ENCODE measurements at places on chromosomes 11 and 22.

GRCh38 chr22:17949642-17950473, 74.5 kb downstream of the MICAL3 start:
- no peak for DNase-seq

DNA sequence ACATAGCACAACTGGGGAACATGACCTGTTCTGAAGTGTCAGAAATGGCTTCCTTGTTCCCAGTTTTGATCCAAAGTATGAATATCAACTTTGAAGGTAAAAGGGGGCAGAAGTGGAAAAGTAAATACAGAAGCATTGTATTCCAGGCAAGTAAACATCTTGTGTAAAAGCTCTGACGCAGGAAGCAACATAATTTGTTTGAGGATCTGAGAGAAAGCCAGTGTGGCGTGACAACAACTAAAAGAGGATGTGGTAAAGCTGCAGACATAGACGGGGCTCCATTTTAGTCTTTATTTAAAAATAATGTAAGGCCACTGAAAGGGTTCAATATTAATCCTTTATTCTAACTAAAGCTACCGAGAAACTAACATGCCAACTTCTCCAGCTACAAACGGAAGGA, 310.2 kb downstream of the DLG2 start:
- no peak for DNase-seq

- DNase-seq, result no peak
Observed at GRCh38 chr11:121037016-121037415, 13.1 kb downstream of the TBCEL start.

- no peak for DNase-seq
Observed at GRCh38 chr22:23525510-23525909, 54.6 kb downstream of the IGLL1 start.

- DNase-seq, result no peak
Observed at GRCh38 chr22:34579519-34579918, 486.4 kb upstream of the ISX start.

DNA sequence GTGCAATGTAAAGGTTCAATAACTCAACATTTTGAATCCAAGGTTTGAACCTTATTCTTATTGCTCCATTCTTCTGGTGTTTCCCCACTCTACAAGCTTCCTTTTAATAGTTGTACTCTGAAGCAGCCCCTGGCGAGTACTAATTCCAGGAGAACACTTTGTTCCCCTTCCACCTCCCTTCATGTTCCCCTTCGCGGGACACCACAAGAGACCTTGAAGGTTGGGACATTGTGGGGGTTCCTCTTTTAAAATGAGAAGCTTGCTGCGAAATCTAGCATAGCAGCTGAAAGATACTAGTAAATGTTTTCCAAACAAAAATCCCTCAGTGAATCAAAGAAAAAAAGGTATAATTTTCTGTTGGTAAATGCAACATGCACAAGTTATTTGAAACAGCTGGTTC, 626.3 kb upstream of the LRRC4C start:
- no peak for DNase-seq

DNA sequence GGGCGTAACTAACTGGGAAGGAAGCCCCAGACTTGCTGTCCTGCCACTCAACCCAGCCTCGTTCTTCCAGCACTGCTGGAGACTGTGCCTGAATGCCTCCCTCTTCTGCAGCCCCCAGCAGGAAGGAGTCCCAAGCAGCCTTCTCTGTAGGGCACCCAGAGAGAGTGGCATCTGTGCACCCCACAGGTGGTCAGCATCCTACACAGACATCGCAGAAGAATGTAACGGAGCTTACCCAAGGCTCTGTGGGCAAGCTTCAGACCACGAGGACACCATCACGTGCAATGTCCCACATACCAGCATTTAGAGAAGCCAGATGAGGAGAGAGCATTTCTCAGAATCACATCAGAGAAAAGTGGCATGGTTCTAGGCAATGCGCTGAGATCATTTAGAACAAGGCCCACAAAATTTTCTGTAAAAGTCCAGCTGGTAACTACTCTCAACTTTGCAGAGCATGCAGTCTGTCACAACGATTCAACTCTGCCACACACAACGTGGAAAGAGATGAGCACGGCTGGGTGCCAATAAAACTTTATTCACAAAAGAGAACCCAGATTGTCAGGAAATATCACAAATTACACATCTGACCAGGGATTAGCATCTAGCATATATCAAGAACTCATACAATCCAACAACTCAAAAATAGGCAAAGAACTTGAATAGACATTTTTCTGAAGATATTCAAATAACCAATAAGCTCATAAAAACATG, 33.4 kb downstream of the SHANK2 start:
- peak; percentile 45 for DNase-seq

DNA sequence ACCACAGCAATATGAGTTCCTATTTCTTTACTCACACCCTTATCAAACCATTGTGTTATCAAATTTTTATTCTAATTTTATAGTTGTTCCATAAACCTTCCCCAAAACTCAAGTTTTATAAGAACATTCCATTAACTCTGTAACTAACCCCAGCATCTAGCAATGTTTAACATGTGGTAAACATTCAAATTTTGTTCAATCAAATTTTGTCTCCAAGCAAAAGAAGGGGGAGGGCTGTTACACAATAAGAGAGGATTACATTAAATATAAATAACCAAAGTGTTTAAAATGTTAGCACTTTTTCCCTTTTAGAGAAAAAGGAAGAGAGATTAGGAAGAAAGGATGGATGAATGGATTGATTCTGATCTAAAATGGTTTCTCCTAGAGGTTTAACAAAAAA, 20.5 kb downstream of the RBFOX2 start:
- no peak for DNase-seq

- DNase-seq, result no peak
Observed at GRCh38 chr11:9905501-9905951, 241.6 kb downstream of the SWAP70 start.

GRCh38 chr22:19109198-19110063, 12.8 kb downstream of the DGCR2 start:
- peak; percentile 75 for DNase-seq

- no peak for DNase-seq
Observed at GRCh38 chr22:45664136-45664646, 7.4 kb upstream of the ATXN10 start.

- DNase-seq, result no peak
Observed at GRCh38 chr22:40008726-40009291, 14.1 kb downstream of the FAM83F start.

DNA sequence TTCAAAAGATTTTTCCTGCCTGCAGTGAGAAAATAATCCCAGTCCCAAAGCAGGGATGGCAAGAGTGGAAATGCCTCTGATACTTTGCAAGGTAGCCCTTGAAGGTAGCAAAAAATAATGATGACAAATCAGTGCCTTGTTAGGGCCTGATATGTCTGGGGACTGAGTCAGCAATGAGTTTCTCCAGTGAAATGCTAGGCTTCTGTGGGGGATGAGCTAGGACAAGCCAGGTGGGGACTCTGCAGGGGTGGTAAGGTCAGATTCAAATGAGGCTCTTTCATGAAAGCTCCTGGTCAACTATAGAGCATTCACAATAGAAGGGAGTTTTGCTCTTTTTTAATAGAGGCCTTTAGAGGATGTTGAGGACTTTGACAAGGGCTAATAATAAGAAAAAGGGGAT, 77.7 kb downstream of the ME3 start:
- DNase-seq, result no peak

DNA sequence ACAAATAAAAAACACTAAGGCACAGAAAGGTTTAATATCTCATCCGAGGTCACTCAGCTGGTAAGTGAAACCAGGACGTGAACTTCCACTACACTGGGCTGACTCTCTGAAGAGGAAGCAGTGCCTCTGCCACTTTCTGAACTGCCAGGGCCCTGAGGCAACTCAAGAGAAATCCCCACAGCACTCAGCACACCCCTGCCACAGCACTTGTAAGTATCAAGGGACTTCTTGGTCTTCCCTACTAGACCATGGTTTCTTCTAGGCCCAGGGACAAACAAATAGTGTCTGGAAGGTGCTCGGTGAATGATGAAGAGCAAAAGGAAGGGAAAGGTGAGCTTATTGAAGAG, 49.7 kb downstream of the RPL27A start:
- DNase-seq, result no peak

DNA sequence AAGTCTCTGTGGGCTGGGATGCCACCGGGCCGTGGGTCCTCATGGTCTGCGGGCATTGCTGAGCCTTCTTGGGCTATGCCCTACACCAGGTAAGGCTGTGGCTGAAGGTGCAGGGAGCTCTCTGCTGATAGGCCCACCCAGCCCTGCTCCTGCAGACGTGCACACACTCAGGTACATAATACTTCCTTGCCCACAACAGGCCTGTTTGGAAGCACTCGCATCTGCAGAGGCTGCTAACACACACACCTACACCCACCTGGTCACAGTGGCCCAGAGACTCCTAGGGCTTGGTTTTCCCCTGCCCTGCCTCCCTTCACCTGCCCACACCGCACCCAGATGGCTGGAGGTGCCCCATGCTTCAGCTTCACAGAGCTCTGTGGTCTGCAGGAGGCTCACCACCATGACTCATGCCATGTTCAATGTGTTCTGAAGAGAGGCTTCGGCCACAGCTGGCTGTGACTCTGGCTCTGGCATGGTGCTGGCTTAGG, 72.8 kb upstream of the KCNQ1OT1 start:
- peak; percentile 31 for DNase-seq

GRCh38 chr11:27573024-27573423, 66.5 kb upstream of the LIN7C start:
- no peak for DNase-seq

GRCh38 chr11:26331911-26332571, at the start of gene ANO3:
Gene ANO3 (plus strand): TSS chr11:26332130. CDS start chr11:26332276, 146 bp downstream.
- DNase-seq, result no peak

DNA sequence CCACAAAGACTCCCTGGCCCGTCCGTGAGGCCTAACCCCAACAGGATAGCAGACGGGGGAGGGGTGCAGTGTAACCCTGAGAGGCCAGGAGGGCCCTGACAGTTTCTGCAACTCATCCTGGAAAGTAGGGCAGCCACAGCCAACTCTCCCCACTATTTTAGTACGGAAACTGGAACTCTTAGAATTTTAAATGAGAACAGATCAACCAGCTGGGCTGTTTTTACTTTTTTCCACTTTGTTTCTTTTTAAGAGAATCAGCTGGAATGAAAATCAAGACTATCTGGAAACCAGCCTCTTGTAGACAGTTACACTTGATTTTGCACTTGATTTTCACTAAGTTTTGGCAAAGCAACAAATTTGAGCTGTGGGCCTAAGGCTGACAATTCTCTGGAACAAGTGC, 42.7 kb upstream of the NRIP3 start:
- no peak for DNase-seq

GRCh38 chr22:30882184-30882717, 86.3 kb downstream of the MORC2 start:
- no peak for DNase-seq

- DNase-seq, result peak; percentile 4
Observed at GRCh38 chr22:32677876-32678275, 123.6 kb upstream of the TIMP3 start.

- no peak for DNase-seq
Observed at GRCh38 chr11:70541699-70542098, 143.4 kb downstream of the CTTN start.

GRCh38 chr11:8080674-8081590, at the start of gene TUB:
Gene TUB (plus strand): TSS chr11:8081211. CDS start chr11:8081511, 300 bp downstream.
- no peak for DNase-seq

GRCh38 chr11:15687342-15687741, 572.6 kb downstream of the INSC start:
- no peak for DNase-seq

DNA sequence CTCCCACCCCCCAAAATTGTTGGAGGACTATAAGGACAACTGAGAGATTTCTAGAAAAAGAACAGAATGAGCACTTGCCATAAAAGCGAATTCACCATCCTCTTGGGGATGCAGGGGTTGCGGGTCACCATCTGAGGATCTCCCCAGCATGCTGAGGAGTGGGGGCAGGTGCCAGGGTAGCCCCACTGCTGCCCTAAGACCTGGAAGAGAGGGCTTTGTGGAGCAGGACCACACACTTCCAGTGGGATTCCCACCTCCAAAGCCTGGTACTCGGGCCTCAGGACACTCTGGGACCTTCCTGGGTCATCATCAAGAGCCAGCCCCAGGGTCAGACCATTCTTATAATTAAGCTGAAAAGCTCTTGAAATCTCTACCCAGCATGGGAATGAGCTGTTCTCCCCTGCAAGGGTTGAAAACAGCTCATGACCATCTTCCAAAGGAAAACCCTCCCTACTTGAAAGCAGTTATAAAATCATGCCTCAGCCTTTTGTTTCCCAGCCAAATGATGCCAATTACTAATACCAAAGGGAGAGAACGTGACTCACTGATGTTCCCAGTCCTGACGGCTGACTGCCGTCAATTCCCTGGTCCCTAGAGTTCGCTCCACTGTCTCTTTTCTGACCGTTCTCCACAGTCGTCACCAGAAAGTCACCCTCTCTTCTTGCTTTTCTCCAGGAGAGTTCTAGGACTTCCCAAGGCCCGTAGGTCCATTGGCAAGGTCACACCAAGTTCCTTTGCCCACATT, 76.8 kb upstream of the CREB3L1 start:
- DNase-seq, result no peak

DNA sequence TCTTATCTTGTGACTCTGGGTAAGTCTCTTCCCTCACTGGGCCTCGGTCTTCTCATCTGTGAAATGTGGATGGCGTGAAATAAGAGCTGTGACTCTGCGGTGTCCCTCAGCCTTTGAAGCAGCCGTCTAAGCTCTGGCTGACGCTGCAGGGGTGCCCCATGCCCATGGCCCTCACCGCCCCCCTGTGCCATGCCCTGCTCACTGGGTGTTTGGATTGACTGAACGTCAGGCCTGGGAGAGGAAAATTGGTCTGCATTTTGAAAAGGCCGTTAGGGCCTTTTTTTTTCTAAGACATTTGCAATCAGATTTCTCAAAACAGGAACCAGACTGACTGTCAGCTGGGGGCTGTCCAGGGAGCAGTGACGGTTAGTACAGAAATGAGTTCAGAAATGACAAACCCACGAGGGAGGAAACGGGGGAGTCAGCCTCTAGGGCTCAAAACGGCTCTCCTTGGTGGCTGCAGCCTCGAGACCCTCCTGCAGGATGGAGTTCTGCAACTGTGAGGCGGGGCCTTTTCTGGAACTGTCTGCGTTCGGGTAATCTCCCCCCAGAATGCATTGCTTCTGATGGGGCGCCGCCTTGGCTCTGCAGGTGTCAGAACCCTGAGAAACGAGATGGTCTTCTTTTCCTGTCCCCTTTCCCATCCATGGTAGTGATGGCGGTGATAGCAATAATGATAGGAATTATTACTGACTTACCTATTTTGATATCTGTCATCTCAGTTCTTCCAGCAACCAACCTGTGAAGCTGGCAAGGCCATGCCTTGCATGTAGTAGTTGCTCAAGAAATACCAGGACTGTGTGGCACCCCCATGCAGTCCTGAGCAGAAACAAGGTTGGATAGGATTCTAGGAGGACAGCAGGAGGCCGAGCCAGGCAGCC, 2.0 kb downstream of the GRK2 start:
- peak; percentile 67 for DNase-seq

DNA sequence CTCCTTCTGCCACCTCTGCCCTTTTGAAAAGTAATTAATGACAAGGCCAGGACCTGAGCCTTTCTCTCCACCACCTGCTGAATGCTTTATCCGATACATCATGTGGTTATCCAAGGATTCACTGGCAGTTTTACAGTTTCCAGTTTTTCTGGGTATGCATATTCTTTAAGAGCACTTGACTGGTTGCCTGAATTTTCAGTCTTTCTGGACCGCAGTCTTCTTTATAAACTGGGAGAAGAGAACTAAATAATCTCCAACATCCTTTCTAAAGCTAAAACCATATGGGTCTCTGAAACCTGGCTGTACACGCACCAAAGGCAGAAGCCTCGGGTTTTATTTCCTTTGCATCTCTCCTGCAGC, 65.1 kb downstream of the BTG4 start:
- DNase-seq, result no peak

- DNase-seq, result no peak
Observed at GRCh38 chr22:47281126-47282106, 519.0 kb downstream of the TBC1D22A start.

- DNase-seq, result no peak
Observed at GRCh38 chr11:77381729-77382665, 80.5 kb upstream of the GDPD4 start.

All from ascending aorta (tissue), 2 donors.